SIG-M5 (cell line): ENCODE measurements at places on chromosomes 5 and 9.

DNA sequence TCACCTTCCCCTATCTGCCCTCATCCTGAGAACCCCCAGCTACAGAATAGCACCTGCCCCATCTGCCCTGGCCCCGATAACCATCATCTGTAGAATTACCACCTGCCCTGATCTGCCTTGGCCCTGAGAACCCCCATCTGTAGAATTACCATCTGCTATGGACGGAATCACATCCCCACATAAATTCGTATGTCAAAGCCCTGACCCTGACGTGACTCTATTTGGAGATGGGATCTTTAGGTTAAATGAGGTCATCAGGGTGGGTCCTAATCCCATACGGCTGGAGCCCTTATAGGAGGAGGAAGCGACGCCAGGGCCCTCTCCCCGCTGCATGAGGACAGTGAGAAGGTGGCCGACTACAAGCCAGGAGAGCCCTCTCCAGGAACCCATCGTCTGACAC is 32.6 kb downstream of the SARDH start:
- DNase-seq = no peak

GRCh38 chr9:38293022-38293421 is 99.5 kb upstream of the ALDH1B1 start:
- no peak for DNase-seq

DNA sequence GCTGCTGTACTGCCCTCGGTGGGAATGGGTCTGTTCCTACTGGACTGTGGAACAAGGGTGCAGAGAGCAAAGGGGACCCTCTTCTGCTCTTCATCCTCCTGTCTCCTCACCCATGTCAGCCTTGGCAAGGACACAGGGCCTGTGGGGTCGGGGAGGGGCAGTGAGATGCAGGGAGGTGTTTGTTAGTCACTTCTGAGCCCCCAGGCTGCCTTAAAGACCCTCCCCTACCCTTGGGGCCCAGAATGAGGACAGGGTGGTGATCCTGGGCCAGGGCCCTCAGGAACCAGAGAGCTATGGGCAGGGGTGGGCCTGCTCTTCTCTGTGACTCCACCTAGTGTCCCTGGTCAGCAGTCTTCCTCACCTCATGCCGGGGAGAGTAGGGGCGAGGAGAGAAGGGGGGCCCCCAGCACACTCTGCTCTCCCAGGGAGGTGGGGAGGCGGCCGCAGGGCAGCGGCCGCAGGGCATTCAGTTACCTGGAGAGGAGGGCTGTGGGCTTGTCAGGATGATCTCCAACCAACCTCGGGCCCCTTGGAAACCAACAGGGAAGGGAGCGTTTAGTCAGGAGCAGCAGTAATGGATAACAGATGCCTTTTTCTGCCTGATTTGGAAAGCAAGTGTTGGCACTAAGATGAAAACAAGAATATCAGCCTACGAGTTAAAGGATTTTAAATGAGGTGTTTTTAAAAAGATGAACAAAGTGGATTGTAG is 62.0 kb upstream of the GARNL3 start:
- DNase-seq = no peak

GRCh38 chr5:126723643-126724042 is 53.3 kb upstream of the LMNB1 start:
- DNase-seq = no peak

DNA sequence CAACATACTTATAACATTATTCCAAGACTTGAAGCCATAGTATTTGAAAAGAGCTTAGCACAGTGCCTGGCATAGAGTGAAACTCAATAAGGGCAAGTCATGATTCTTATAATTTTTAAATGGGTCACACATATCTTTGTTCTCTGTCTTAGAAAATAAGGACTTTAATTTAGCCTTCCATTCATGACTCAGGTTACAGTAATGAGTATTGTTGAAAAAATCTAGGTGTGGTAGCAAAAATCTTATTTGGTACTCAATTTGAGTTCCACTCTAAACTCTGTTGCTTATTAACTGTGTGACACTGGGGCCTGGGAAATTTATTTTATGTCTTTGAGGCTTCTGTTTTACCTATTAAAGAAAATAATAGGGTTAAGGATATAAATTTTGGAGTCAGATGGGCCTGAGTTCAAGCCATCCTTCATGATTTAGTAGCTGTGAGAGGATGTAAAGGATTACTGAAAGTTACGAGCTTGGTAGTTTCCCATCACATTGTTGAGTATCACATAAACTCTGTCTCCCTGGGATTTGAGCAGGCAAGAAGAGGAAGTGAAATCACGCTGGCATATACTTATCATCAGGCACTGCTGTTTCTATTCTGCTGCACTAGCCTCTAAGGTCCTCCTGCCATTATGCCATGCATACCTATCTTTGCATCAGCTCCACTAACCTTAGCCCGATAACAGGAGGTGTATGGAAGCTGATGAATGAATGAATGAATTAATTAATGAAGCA is 1.5 kb downstream of the SPINK9 start:
- DNase-seq = no peak

DNA sequence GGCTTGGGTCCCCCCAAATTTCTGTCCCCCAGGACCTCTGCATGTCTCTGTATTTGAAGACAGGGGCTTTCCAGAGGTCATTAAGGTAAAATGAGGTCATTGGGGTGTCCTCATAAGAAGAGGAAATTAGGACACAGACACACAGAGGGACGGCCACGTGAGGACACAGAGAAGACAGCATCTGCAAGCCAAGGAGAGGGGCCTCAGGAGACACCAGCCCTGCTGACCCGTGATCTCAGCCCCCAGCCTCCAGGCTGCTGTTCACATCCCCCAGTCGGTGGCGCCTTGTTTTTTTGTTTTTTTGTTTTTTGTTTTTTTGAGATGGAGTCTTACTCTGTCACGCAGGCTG is 1.2 kb upstream of the CCDC183 start:
- no peak for DNase-seq

DNA sequence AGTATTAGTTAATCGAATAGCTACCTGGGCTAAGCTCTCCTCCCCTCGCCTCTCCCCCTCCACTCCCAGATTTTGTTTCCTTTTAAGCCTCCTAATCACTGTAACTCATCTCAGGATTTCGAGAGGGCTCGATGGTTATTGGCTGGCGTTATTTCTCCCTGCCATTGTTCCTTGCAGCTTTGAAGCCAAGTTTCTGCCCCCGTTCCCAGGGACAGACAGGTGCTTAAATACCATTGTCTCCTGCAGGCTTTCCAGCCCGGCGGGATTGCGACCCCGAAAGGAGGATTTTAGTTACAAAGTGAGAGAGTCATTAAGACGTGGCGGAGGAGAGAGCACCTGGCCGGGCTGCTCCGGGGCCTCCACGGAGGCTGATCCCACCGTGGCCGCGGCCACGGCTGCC is 46.2 kb downstream of the ASS1 start:
- DNase-seq = no peak
